T-helper 1 cell (primary cell): ENCODE measurements at places on chromosomes 5 and 9.

DNA sequence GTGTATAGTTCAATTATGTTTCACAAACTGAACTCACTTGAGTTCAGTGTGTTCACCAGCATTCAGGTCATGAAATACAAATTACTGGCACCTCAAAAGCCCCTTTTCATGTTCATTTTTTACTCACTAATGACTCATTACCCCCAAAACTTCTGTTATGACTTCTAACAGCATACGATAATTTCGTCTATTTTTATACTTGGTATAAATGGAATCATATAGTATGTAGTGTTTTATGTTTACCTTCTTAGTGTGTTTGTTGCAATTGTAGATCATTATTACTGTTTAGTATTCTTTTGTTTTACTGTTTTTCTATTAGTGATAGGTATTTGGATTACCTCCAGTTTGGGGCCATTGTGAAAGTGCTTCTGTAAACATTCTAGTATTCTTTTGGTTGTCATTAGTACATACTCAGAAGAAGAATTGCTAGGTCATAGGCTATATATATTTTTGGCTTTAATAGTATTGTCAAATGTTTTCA, 33.4 kb downstream of the DDX4 start:
- DNase-seq: no peak

GRCh38 chr5:132491368-132492364, 1.1 kb upstream of the IRF1 start:
- no peak for DNase-seq

DNA sequence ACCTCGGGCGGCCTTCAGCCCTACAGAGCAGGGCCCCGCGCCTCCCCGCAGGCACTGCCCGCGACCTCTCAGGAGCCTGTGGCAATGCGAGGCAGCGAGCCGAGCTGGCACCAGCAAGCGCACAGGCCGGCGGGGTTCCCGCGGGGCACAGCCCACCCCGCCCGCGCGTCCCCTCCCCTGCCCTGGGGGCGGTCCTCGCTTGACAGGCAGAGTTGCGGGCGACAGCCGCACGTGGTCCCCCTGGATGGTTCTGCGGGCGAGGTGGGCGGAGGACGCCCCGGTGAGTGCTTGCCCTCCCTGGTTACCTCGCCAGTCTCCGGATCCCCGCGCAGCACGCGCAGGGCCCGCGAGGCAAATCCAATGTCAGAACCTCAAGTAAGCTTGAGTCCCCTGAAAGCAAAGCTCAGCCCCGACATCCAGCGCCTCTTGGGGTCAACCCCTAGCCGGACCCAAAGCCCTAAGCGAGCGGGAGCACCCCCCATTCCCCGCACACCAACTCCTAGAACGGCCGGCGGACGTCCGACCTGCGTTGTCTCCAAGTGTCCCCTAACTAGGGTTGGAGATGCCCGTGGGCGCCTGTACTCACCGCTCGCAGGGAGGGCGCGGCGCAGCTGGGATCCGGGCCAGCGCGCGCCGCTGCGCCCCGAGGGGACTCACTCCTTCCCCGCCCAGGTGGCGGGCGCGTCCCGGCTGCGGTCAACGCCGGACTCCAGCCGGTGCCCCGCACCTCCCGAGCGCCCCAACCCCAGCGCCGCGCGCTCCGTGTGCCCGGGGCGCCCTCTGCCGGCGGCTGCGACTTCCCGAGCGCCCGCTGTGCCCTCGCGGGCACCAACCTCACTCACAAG, at the start of gene DRD1:
DRD1 (minus strand) TSS at position 123 of the 845 bp plus-strand sequence. CDS start 1,083 bp downstream, outside the sequence.
- peak; percentile 43 for DNase-seq

DNA sequence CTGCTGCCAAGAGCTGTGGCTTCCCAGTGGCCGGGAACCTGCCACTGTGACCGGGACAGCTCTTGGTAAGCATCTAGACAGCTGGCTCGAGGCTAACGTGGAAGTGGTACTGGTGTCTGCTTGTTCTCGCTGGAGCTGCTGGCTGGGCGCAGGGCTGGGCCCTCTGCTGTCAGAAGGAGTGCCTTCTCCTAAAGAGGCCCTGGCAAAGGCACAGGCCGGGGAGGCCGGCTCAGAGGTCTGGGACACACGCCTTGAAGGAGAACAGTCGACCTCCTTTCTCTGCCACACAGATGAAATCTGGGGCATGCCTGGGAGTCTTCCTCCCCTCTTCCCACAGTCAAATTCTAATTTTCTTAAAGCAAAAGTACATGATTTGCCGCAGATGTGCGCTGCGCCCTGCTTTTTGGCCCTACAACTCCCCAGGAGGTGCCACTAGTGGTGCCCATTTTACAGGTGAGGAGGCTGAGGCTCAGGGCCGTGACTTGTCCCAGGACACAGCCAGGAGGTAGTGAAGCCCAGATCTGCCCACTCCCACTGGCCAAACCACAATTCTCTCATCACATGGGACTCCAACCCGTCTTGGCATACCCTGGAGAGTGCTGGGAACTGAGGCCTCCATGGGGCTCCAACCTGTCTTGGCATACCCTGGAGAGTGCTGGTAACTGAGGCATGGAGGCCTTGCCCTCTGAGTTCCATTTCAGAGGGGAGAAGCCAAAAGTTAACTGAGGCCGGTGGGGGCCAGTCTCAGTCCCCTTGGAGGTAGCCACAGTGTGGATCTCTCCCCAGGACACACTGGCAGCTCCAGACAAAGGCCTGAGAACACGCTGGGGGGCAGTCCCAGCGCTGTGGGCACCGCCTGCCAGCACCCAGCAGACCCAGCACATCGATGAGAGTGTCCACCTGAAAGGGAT, 12.0 kb upstream of the RXRA start:
- no peak for DNase-seq

GRCh38 chr9:6272229-6272598, 56.0 kb upstream of the TPD52L3 start:
- DNase-seq: no peak

GRCh38 chr5:45334939-45335338, 361.2 kb downstream of the HCN1 start:
- no peak for DNase-seq

- no peak for DNase-seq
These were observed 110.5 kb upstream of the MAP1B start for GRCh38 chr5:71996789-71997188.

- DNase-seq: no peak
These were observed 10.4 kb downstream of the MARCHF3 start for GRCh38 chr5:127019928-127020327.

DNA sequence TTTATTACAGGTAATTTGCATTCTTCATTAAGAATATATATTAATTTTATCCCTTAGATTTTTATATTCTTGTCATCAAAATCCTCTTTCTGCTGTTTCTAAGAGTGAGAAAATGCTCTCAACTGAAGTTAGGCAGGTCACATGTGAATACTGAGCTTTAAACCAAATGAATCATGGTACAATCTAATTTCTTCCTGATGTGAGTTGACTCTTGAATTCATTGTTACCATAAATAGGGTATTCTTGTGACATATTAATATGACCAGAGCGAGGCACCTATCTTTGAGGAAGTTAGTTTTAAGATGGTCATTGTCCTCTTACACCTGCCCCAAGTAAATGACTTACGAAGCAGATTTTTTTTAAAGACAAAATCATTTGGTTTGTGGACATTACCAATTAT, 17.4 kb downstream of the C9orf85 start:
- no peak for DNase-seq

DNA sequence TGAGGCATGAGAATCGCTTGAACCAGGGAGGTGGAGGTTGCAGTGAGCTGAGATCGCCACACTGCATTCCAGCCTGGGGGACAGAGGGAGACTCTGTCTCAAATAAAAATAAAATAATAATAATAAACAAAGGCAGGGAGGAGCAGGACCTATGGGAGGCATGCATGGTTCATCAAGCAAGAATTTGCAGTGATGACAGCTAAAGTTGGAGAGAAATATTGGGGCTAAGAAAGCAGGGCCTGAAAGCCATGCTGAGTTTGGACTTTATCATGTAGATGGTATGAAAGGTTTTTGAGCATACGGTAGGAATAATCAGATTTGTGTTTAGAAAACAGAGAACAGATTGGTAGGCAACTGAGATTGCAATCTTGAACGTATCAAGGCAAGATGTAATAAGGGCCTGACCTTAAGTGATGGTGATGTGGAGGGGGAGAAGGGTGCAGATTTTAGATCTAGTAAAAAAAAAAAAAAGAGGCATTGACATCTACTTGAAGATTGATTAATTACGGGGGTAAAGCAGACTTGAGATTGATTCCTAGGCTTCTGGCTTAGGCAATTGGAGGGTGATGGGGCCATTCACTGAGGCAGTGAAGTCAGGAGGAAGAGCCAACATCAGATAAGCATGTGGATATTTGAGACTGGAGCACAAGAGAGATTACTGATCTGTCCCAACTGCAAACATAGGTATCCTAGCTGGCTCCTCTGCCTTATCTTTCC, 50.7 kb downstream of the CFAP95 start:
- DNase-seq: no peak

GRCh38 chr5:132110930-132111329, 37.3 kb downstream of the CSF2 start:
- peak; percentile 48 for DNase-seq

GRCh38 chr5:117889596-117889995, 1098.8 kb downstream of the DTWD2 start:
- DNase-seq: no peak

GRCh38 chr5:163565931-163566608, 60.7 kb downstream of the MAT2B start:
- no peak for DNase-seq

GRCh38 chr5:124259017-124259416, 487.4 kb downstream of the ZNF608 start:
- no peak for DNase-seq

- DNase-seq: no peak
These were observed 46.3 kb upstream of the CDH10 start for GRCh38 chr5:24691074-24691473.

GRCh38 chr5:1806199-1806598, 5.0 kb downstream of the NDUFS6 start:
- no peak for DNase-seq

GRCh38 chr9:86126998-86127972, 27.9 kb upstream of the GOLM1 start:
- DNase-seq: no peak

DNA sequence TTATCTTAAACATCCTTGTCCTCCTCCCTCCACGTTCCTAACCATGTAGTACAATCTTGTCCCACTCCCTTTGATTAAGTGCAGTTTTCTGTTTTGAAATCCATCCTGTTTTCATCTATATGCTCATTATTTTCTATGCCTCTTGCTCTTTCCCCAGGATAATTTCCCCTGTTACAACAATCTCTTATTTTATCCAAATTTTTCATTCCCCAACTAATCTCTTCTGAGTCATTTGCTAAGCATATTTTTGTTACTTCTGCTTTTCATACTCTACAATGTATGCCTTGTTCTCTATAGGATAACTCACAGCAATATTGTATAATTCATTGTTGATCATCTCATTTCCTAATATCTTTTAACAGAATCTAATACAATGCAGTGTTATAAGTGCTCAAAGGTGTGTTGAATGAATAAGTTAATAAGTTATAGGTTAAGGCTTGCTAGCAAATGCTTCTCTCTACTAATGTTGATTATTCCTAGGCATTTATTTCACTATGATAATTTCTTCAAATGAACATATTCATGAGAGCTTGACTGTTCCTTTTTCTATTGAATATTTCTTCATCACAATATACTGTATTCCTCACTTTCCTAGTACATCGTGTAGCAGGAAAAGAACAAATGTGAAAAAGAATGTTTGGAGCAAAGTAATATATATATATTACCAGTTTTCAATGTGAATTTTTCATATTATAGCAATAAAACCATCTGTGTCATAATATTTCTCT, 1.5 kb downstream of the OMD start:
- DNase-seq: no peak

DNA sequence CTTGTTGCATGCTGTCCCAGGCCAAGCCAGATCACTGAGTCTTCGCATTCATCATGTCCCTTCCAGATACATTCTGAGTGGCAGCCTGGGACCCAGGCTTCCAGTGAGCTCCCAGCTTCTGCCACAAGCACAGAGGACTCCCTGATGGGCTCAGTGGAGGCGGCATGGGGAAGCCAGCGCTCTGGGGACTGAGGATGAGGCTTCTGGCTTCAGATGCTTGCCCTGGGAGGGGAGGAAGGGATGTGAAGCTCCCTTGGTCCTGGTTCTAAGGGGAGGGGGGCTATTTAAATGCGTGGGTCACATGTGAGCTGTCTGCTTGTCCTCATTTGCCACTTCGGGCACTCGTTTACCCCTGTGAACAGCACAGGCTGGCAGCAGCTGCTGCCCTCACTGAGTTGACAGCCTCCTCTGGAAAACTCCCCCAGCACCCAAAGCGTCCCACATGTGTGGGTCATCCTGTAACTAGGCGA, 174.0 kb downstream of the NR3C1 start:
- no peak for DNase-seq

GRCh38 chr5:16192311-16192710, 12.7 kb upstream of the MARCHF11 start:
- DNase-seq: no peak

DNA sequence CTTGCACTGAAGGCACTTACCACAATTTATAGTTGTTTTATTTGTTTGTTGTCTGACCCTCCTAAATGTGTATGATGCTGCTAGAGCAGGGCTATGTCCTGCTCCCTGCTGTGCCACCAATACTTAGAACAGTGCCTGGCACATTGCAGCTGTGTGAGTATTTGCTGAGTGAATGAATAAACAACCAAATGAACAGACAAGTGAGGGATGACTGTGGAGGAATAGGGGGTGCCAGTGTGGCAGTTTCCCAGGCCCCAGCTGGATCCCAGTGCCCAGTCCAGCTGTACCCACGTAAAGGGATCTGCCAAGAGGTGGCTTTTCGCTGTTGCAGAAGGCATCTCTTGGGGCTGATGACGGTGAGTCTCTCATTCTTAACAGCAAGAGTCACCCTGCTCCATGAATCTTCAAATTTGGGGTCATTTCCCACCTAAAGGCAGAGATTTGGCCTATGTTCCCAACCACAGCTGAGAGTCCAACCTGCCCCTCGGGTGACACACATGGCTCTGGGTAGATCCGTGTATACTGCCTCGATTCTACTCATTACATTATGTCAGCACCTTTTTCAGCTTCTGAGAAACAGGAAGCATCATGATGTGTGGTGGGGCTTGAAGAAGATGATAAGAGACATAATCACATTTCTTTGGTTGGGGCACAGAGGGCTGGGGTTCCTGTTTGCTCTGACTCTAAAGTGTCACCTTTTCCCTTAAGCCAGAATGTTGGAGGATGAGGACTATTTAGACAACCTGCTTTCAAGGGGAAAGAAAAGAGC, 14.3 kb downstream of the IL5 start:
- no peak for DNase-seq

GRCh38 chr9:111030492-111030891, 7.8 kb downstream of the LPAR1 start:
- no peak for DNase-seq

DNA sequence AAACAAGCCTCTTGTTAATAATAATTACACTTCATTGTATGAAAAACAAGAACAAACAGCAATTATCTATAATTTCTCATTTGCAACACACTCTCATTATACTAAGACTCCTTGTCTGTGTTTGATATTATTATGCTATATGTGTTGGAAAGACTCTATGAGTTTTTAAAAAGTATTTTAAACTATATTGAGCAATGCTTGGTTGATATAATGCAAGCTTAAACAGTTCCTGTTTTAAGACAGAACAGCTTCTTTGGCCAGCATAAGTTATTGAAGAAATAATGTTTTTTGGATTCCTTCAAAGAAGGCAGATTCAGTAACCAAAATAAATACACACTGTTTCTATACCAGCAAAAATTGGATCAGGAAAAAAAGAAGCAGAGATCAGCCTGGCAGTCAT, 871.4 kb downstream of the MAT2B start:
- no peak for DNase-seq
